Activated CD4-positive, alpha-beta T cell treated with anti-CD3 and anti-CD28 coated beads, Interleukin-2, Interleukin-4, amounts not matched to agents 100 ng/mL and 50 ng/mL, durations not matched to agents 16 hours and 8 hours (primary cell): ENCODE measurements at places on chromosomes 13 and 19.
A peak's percentile ranks its signal among the peaks of the same experiment; 100 is the strongest.

GRCh38 chr13:97892717-97893116, 60.8 kb upstream of the IPO5 start:
- no peak for DNase-seq

DNA sequence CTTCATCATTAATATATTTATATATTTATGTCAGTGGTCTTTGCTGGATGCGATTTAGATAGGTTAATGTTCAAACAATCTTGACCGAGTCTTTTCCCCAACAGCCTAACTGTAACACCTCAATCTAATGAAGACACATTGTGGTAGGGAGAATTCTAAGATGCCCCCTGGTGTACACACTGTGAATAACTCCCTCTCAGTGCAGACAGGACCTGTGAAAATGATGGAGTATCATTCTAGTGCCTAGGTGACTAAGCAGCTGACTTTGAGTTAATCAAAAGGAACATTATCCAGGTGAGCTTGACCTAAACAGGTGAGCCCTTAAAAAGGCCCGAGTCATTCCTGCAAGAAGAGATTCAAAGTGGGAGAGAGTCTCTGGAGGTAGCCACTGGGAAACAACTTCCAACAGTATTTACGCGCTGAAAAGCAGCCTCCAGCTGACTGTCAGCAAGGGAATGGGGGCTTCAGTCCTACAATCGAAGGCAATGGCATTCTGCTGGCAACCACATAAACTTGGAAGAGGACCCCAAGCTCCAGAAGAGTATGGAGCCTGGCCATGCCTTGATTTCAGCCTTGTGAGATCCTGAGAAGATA, 28.0 kb upstream of the KBTBD7 start:
- peak; percentile 62 for DNase-seq

- DNase-seq = no peak
Observed at GRCh38 chr13:109989686-109990085, 203.3 kb upstream of the IRS2 start.

GRCh38 chr13:87684850-87685742, 13.9 kb downstream of the SLITRK5 start:
- DNase-seq = no peak

DNA sequence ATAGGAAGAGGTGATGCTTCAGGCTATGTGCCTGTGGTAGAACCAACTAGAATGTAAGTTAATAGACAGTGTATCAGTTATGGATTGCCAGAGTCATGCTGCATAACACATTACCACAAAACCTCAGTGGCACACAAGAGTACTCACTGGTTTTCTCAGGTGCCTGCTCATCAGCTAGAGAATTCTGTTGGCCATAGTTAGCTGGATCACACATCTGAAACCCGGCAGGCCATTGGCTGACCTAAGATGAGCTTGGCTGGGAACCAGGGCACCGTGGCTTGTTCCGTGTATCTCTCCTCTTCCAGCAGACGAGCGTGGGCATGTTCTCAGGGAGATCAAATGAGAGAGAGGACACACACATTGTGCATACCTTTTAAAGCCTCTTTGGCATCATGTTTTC, 76.7 kb downstream of the TEX26 start:
- DNase-seq = no peak

- peak; percentile 77 for DNase-seq
Observed at GRCh38 chr19:47247308-47247990, 8.9 kb upstream of the CCDC9 start.

DNA sequence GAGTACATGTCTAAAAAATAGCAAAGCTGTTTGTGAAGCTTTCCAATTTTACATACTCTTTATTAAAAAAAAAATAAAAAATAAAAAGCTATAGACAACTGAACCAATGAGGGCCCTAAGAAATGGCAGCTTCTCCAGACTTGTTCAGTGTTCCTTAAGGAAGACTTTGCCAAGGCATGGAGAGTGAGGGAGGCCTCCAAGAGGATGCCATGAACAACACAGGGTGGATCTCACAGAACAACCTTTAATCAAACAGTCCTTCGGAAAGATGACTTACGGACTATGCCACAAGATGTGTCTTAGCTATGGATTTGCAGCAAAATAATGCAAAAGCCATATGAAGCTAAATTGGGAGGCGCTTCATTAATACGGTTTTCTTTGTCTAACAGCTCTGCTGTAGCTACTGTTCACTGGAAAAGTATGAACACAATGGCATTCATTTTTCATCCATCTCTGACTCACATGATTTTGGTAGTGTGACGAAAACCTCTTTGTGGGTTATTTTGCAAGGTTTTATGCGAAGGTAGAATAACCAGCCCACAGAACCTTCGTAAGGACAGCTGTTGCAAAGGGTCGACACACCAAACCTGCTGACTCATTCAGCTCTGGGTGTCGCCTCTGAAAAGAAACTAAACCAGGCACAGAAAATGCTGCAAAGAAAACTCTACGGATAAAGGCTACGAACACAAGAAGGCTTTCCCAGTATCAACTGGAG, 27.7 kb downstream of the EFNB2 start:
- peak; percentile 25 for DNase-seq

GRCh38 chr13:48660361-48661076, 6.8 kb downstream of the CYSLTR2 start:
- DNase-seq = no peak

GRCh38 chr19:11699931-11700794, 38.6 kb downstream of the ZNF823 start:
- DNase-seq = peak; percentile 13

DNA sequence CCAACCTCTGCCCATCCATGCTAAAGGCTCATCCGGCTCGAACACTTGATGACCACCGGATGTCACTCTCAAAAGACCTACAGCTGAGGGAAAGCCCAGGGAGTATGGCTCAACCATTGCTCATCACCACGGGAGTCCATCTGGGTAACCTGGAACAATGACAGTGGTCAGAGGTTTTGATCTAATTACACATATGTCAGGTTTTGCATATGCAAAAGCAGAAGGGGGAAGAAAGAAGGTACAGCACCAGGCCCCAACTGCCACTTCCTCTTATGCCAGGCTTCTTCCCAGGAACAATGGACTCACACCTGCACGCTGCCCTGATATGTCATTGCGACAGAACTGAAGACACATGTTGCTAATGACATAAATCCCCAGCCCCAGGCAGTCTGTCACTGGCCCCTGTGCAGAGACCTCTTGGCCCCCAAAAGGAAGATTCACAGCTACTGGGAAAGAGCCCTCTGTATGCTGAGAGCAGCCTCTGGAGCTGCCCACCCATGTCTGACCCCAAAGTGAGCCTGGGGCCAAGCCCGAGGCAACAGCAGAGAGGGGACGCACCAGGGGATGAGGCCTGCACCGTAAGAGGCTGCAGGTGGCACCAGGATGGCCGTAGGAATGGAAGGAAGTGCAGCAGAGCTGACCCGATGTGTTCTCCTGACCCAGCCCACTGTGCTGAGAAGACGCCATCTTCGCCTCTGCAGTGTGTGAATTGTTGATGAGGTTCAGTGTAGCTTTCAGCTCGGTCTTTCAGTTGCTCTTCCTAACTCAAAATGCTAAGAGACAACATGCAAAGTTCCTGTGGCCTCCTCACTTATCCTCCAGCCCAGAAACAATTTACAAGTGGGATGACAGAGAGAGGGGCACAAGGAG, 26.3 kb downstream of the EPS15L1 start:
- DNase-seq = no peak

- DNase-seq = no peak
Observed at GRCh38 chr13:41709511-41709910, 251.4 kb downstream of the VWA8 start.

DNA sequence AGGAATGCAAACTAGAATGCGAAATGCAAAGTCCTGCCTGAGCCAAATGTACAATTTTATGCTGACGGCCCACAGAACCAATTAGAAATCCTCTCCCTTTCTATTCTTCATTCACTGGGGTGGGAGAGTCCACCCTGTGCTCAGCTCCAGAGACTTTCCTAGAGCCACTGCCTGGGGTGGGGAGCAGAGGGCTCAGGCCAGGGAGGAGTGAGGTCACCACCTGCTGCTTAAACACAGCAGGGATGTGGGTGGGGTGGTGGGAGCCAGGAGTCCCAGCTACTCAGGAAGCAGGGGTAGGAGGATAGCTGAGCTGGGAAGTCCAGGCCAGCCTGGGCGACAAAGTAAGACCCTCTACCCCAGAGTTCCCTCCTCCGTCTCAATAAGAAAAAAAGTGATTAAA, 26.9 kb upstream of the ZNF83 start:
- DNase-seq = no peak

- DNase-seq = no peak
Observed at GRCh38 chr19:7641290-7642276, 4.7 kb downstream of the STXBP2 start.

- no peak for DNase-seq
Observed at GRCh38 chr13:94612050-94612449, 10.4 kb downstream of the GPR180 start.

DNA sequence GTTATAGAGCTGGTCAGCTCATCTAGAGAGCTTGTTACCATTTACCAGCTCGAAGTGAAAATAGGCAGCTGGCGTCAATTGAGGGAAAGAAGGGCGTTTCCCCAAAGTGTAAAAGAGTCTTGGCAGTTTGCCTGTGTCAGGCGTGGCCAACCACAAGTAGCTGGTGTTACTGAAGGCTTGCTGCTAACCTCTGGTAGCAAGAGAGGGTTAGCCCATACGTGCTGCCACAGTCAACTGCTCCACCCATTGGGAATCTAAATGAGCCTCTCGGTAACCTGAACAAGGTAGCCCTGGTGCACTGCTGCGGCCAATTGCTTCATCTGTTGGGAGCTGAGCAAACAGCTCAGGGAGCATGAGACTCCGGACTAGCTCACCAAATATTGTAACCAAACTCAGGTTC, 314.9 kb upstream of the SLITRK5 start:
- no peak for DNase-seq

GRCh38 chr19:42528354-42529247, at the start of gene CEACAM1:
TSS of gene CEACAM1 (minus strand) at chr19:42528481. CDS start at chr19:42528374, 107 bp downstream.
- peak; percentile 50 for DNase-seq

GRCh38 chr19:52990759-52991418, 22.8 kb upstream of the ERVV-1 start:
- DNase-seq = no peak

DNA sequence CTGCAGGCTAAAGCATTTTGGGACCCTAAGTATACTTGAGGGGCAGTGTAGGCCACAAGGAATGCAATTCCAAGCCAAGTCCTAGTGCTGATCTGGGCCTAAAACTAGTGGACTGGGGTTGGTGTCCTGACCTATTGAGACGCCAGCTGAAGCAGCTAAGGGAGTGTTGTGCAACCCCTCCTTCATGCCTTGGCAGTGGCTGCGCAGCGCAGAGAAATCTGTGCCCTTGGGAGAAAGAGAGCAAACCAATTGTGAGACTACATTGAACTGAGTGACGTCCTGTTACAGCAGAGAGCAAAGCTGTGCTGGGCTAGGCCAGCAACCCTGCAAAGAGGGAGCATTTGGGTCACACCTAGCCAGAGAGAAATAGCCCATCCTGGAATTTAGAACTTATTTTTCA, 2715.0 kb upstream of the PCDH20 start:
- no peak for DNase-seq

DNA sequence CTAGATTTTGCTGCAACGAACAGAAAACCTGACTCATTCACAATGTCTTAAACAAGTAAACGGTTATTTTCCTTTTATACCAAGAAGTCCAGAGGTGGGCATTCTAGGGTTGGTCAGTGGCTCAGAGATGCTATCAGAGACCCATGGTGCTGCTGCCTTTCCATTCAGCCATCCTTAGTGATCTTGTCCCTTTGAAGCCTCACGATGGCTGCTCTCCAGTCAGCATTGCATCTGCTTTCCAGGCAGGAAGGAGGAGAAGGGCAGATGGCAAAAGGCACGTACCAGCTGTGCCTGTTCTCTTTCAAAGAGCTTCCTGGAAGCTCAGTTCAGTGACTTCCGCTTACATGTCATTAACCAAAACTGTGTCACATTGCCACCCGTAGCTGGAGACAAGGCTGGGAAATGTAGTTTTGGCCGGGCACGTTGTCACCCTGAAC, 30.1 kb downstream of the WDFY2 start:
- peak; percentile 73 for DNase-seq

DNA sequence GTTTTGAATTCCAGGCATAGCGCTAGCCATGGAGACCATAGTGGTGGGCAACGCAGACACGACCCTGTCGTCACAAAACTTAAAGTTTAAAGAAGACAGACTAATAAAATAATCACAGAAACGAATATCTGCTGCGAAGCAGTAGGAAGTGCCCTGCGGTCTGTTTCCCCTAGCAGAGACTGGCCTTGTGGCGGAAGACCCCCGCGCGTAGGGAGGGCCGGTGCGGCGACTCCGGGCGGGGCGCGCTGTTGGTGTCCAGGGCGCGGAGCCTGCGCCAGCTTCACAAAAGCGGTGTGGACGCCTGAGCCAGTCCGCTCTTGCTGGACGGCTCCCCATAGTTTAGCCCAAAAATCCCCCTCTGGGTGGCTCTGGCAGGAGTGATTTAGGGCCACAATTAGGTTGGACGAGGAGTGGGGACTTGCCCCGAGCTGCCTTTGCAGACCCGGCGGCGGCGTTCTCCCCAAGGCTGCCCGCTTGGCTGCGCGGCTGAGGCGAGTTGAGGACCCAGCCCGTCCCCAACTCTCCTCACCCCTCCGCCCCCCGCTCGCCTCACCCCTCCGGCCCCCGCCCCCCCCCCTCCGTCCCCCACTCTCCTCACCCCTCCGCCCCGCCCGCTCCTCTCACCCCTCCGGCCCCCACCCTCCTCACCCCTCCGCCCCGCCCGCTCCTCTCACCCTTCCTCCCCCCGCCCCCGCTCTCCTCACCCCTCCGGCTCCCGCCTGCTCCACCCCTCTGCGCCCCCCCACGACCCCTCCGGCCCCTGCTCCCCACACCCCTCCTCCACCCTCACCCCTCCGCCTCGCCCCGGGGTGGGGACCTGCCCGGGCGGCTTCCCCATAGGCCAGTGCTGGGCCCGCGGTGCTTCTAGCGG, 14.2 kb upstream of the LATS2 start:
- DNase-seq = no peak

- DNase-seq = no peak
Observed at GRCh38 chr19:10611907-10612306, 13.4 kb upstream of the SLC44A2 start.

DNA sequence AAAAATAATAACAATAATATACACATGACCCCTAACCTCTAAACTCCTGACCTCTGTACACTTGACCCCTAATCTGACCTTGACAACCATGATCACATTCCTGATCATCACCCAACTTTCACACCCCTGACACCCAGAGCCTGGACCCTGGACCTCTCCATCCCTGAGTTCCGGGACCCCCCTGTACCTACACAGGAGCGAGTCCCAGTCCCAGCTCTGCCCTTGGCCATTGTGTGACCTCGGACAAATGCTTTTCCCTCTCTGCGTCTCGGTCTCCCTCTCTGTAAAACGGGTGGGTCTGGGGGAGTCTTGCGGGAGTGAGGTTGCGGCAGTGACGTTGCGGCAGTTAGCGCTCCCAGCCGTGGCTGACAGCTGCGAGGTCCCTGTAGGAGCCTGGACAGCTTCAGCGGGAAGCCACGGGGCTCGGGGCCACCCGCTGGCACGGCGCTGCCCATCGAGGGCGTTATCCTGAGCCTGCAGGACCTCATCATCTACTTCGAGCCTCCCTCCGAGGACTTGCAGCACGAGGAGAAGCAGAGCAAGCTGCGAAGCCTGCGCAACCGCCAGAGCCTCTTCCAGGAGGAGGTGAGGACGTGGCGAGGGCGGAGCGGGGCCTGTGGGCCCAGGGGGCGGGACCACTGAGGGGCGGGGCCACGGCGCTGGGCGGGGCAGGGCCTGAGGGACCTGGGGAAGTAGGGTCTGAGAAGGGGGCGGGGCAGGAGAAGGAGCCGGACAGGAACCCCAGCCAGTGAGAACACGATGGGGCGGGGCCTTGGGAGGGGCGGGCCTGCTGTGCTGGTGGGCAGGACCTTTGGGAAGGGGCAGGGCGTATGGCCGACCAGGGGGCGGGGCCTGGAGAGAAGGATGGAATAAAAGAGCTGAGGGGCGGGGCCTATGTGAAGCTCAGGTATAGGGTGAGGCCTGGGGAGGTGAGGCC, 19.2 kb downstream of the RYR1 start:
- peak; percentile 26 for DNase-seq
